ENCODE measurements at places on chromosomes 4 and X. TPM values are rescaled to one million over a fixed set of nuclear protein-coding genes. Genes with fewer than 3 reads are reported as not detected.
A peak's percentile ranks its signal among the peaks of the same experiment; 100 is the strongest.

Gene EGFL6
- 22.3 TPM for polyA plus RNA-seq

DNA sequence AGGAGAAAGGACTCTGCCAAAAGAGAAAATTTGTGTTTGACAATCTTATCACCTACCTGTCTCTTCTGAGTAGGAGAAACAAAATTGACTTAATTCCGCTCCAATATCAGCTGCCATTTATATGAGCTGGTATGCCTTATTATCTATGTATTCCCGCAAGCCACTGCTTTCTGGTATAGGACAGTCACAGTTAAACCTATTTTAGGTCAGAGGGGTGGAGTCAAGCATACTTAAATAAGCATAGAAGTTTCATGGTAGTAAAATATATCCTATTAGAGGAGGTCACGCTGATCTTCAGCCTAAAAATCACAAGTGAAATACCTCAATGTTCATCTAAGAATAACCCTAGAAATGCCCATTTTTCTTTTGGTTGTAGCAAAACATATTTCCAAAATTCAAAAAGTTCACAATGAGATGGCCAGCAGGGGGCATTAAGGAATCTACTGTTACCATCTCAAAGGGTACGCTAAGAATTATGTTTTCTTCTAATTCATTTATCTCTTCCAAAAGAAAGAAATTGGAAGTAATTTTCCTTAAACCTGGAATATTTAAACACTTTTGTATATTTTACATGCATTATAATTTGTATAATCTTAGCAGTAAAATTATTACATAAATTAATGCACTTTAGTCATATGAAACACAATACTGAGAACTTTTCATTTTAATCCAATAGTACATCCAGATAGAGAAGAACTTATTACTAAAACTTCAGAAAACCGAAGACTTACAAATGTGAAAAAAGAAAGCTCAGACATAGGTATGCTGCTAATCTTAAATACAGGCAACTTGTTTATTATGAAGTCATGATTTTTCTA, 10.5 kb downstream of the PPAT start:
- H3K4me1 ChIP-seq: no peaks in the 10 kb centered on the region
- H3K36me3 ChIP-seq: no peaks in the 10 kb centered on the region
- H3K27ac ChIP-seq: no peak overlapping the region
- H3K4me3 ChIP-seq: no peak overlapping the region
- DNase-seq: peak; percentile 66
- no peaks in the 10 kb centered on the region for H3K27me3 ChIP-seq

Gene CXCL6
- 4.2 TPM for polyA plus RNA-seq

Gene ASB5
- polyA plus RNA-seq: not detected

GRCh38 chr4:71501992-71502391, 163.2 kb downstream of the SLC4A4 start:
- no peaks in the 10 kb centered on the region for H3K27me3 ChIP-seq
- peaks cover 11% of the 10 kb centered on the region for H3K4me1 ChIP-seq
- DNase-seq: no peak
- H3K36me3 ChIP-seq: no peaks in the 10 kb centered on the region
- no peak overlapping the region for H3K4me3 ChIP-seq

Gene NAT8L
- 0.05 TPM for polyA plus RNA-seq

Gene GC
- polyA plus RNA-seq: not detected

GRCh38 chr4:81030981-81031791, 678 bp downstream of the BMP3 start:
- H3K27ac ChIP-seq: peak overlapping the region; percentile 62
- peak overlapping the region; percentile 17 for H3K4me3 ChIP-seq
- peaks cover 2% of the 10 kb centered on the region for H3K4me1 ChIP-seq
- DNase-seq: peak; percentile 27

Gene GIMD1
- polyA plus RNA-seq: not detected

Gene CFI
- 38.2 TPM for polyA plus RNA-seq

DNA sequence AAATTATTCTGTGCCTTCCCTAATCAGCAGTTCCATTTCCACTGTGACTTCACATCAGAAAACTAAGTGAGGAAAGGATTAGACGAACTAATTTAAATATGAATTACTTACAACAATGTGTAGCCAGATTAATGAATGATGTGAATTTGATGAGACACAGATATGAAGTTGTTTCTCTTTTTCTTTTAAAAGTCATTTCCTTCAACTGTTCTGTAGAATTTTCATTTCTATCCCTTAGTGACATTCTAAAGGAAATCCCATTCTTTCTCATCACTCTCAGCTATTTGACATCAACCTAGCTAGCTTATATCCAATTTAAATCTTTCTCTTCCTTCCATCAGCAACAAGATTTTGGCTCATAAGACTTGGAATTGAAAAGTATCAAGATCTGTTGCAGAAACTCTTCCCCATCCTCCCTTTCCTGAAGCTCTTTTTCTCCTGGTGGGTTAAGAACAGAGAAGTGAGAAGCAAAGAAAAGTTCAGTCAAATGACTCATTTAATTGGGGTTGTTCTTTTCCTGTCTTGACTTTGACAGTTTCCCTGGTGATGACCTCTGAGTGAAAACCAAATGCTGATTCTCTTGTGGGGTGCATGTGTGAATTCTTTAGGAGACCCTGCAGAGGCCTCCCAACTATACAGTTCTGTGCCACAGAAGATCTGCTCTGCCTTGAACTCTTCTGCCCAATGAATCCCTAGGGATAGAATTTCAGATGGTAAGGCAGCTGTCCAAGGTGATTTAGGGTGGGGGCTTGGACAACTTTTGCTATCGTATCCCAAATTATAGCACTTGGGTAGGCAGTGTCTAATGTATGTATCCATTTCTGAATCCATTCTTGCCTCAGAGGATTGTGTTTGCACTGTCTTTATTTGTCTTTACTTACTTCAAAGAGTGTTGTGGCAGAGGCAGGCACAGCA, 232.5 kb upstream of the GPRIN3 start:
- DNase-seq: no peak
- H3K4me3 ChIP-seq: no peak overlapping the region
- H3K36me3 ChIP-seq: no peaks in the 10 kb centered on the region
- H3K27me3 ChIP-seq: no peaks in the 10 kb centered on the region
- H3K4me1 ChIP-seq: no peaks in the 10 kb centered on the region

GRCh38 chr4:31929676-31930345, 1209.6 kb downstream of the PCDH7 start:
- no peaks in the 10 kb centered on the region for H3K4me1 ChIP-seq
- H3K4me3 ChIP-seq: no peak overlapping the region
- peak; percentile 80 for DNase-seq
- no peaks in the 10 kb centered on the region for H3K36me3 ChIP-seq
- no peaks in the 10 kb centered on the region for H3K27me3 ChIP-seq
- H3K27ac ChIP-seq: no peak overlapping the region

Gene IL2
- not detected for polyA plus RNA-seq

DNA sequence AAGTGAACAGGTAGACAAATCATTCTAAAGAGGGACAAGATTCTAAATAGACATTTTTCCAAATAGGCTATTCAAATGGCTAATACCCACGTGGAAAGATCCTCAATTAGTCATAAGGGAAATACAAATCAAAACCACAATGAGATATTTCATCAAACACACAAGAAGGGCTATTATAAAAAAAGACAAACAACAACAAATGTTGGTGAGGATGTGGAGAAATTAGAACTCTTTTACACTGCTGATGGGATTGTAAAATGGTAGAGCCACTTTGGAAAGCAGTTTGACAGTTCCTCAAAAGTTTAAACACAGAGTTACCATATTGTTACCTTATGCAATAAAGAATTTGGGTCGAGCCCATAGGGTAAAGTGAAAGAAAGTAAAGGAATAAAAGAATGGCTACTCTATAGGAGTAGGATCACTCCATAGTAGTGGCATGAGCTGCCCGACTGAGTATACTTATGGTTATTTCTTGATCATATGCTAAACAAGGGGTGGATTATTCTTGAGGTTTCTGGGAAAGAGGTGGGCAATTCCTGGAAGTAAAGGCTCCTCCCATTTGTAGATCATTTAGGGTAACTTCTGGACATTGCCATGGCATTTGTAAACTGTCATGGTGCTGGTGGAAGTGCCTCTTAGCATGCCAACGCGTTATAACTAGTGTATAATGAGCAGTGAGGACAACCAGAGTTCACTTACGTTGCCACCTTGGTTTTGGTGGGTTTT, 58.9 kb upstream of the FAM9C start:
- DNase-seq: no peak
- no peak overlapping the region for H3K4me3 ChIP-seq
- H3K36me3 ChIP-seq: no peaks in the 10 kb centered on the region
- no peak overlapping the region for H3K27ac ChIP-seq
- H3K4me1 ChIP-seq: no peaks in the 10 kb centered on the region

- no peaks in the 10 kb centered on the region for H3K27me3 ChIP-seq
- DNase-seq: no peak
- no peaks in the 10 kb centered on the region for H3K36me3 ChIP-seq
- H3K27ac ChIP-seq: no peak overlapping the region
Measured at GRCh38 chr4:57490520-57491255, 380.5 kb upstream of the IGFBP7 start.

DNA sequence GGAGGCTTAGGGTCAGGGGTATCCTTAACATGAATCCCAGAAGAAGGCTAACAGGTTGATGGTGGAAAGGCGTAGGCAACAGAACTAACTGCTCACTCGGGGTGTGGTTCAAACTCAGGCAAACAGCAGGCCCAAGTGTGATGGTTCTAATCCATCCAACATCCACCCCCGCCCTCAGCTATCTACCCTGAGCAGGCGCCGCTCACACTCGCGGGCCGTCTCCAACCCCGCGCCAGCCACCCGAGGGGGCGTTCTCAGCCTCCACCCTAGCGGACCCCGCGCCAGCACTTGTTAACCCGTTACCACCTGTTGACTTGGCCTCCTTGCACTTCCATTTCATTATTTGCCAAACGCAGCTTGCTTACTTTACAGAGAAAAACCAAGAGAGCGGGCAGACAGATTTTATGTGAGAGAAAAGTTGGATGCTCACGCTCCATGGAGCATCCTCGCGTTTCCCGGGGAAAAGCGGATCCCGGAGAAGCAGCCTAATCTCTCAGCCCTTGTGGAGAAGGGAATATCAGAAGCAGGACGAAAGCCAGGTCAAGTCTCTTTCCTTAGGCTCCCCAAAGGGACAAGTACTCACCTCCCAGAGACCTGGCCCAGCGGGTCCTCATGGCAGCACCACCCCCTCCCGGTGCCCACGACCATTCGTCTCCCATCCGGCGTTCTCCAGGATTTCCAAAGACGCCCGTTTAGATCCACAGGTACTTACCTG, 773 bp downstream of the SNCA start:
- H3K27me3 ChIP-seq: no peaks in the 10 kb centered on the region
- peaks cover 6% of the 10 kb centered on the region for H3K36me3 ChIP-seq
- H3K4me1 ChIP-seq: no peaks in the 10 kb centered on the region
- H3K27ac ChIP-seq: no peak overlapping the region
- DNase-seq: peak; percentile 40

GRCh38 chr4:55385201-55385649, 10.5 kb upstream of the TMEM165 start:
- H3K36me3 ChIP-seq: no peaks in the 10 kb centered on the region
- H3K27me3 ChIP-seq: no peaks in the 10 kb centered on the region
- no peaks in the 10 kb centered on the region for H3K4me1 ChIP-seq

Gene SFRP2
- 17.4 TPM for polyA plus RNA-seq

GRCh38 chr4:23828020-23828715, 61.7 kb downstream of the PPARGC1A start:
- H3K27me3 ChIP-seq: no peaks in the 10 kb centered on the region
- DNase-seq: peak; percentile 71
- peaks cover 6% of the 10 kb centered on the region for H3K36me3 ChIP-seq

GRCh38 chrX:107804427-107804826, 21.2 kb upstream of the MID2 start:
- no peaks in the 10 kb centered on the region for H3K4me1 ChIP-seq
- no peak overlapping the region for H3K27ac ChIP-seq
- no peak overlapping the region for H3K4me3 ChIP-seq

DNA sequence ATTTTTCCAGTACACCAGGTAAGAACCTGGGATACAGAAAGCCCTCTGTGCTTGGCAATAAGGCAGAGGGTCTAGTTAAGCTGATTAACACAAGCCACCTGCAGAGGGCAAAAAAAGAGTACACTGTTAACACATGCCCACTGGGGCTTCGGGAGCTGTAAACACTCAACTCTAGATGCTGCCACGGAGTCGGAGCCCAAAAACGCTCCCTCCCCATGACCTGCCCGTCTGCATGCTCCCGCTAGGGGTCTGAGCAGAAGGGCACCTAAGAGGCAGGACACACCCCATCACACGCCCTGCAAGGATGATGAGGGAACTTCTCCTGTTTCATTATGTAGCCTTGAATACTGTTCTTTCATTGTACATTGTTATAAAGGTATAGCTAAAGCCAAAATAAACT, 715.6 kb upstream of the AADAT start:
- no peak for DNase-seq
- H3K27me3 ChIP-seq: no peaks in the 10 kb centered on the region
- H3K4me1 ChIP-seq: no peaks in the 10 kb centered on the region
- H3K4me3 ChIP-seq: no peak overlapping the region

DNA sequence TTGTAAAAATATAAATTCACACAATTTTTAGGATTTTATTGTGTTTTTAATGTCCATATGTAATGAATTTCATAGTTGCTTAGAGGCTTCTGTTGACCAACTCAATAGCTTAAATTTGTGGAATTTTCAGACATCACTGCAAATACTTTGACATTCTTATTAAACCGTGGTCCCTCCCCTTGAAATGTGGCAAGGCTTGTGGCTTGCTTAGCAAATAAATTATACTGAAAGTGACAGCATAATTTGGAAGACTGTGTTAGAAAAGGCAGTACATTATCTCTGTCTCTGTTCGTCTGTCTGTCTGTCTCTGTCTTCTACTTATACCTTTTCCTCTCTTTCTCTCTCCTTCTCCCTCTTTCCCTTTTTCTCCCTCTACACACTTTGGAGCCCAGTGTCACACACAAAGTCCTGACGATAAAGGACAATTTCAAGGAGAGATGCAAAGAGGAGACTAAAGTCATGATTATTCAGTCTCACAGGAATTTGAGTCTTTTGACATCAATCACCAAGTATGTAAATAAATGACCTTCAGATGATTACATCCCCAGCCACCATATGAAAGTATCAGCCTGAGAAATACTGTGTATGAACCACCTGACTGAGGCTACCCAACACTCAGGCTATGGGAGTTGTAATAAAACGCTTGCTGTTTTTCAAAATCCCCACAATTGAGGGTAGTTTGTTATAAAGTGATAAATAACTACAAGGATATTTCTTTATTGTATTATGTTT, 21.0 kb upstream of the UGT2B7 start:
- DNase-seq: no peak
- H3K4me3 ChIP-seq: no peak overlapping the region
- no peaks in the 10 kb centered on the region for H3K27me3 ChIP-seq

DNA sequence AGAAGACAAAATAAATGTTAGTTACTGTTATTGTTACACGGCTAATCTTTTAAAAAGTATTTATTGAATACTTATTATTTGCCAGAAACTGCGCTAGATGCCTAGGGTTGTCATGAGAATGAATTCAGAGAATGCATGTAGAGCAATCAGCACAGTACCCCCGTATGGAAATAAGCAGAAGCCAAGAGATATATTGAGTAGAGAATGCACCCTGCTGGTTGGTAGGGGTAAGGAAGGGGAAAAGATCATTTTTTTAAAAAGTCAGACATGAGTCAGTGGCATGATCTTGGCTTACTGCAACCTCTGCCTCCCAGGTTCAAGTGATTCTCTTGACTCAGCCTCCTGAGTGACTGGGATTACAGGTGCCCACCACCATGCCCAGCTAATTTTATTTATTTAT, 13.1 kb upstream of the DRP2 start:
- DNase-seq: no peak
- H3K4me3 ChIP-seq: no peak overlapping the region
- H3K27ac ChIP-seq: no peak overlapping the region

- peaks cover 4% of the 10 kb centered on the region for H3K4me1 ChIP-seq
- peak; percentile 92 for DNase-seq
- peak within 1 kb of the TSS; percentile 98 for H3K27ac ChIP-seq
- H3K4me3 ChIP-seq: peak within 1 kb of the TSS; percentile 91
Measured at GRCh38 chr4:78776079-78776728, at the start of gene BMP2K. Gene BMP2K, plus strand, starts transcription at chr4:78776350. Its CDS starts 194 bp downstream, at chr4:78776544.

Gene BST1
- polyA plus RNA-seq: 4.1 TPM

GRCh38 chr4:56752985-56753384, 68.5 kb downstream of the SPINK2 start:
- H3K4me3 ChIP-seq: no peak overlapping the region
- no peak for DNase-seq
- no peaks in the 10 kb centered on the region for H3K36me3 ChIP-seq
- H3K27ac ChIP-seq: no peak overlapping the region
